LNCaP clone FGC (cell line): ENCODE measurements at places on chromosomes 13 and 19.

DNA sequence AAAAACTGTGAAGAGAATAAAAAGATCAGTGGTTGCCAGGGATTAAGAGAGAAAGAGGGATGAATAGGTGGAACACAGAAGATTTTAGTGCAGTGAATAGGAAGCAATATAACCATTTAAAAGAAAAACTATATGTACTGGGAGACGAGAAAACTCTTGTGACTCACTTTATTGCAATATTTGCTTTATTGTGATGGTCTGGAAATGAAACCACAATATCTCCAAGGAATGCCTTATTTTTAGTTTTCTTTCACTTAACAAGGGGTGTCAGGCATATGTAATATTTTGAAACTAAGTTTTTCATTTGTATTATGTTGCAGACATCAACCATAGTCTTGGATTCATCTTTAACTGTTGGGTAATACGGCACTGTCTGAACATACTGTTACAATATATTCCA is 1308.2 kb downstream of the PCDH9 start:
- no peak for DNase-seq

DNA sequence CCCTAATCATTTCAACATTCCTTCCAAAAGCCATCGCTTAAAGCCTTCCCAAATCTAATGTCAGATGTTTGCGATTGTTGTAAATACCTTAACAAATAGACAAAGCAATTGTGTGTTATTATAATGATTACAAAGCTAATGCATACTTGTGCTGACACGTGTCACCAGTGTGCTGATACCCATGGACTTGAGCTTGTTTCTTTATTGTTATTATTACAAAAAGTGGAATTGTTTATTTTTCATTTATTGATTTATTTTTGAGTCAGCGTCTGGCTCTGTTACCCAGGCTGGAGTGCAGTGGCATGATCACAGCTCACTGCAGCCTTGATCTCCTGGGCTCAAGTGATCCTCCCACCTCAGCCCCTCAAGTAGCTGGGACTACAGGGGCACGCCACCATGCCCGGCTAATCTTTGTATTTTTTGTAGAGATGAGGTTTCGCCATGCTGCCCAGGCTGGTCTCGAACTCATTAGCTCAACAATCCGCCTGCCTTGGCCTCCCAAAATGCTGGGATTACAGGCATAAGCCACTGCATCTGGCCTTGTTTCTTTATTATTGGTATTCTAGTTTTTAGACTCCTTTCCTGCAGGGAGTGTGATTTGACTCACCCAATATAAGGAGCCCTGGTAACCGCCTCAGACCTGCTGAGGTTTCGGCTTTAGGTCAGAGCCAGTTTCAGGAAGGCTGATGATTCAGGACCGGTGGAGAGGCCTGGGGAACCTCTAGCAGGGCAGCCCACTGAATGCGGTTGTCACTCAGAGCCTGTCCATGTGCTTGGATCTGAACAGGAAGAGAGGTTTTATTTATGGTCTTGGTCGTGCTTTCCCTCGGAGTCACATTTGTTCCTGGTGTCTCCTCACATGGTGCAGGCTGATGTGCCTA is 2.1 kb upstream of the FBXO17 start:
- DNase-seq: no peak

DNA sequence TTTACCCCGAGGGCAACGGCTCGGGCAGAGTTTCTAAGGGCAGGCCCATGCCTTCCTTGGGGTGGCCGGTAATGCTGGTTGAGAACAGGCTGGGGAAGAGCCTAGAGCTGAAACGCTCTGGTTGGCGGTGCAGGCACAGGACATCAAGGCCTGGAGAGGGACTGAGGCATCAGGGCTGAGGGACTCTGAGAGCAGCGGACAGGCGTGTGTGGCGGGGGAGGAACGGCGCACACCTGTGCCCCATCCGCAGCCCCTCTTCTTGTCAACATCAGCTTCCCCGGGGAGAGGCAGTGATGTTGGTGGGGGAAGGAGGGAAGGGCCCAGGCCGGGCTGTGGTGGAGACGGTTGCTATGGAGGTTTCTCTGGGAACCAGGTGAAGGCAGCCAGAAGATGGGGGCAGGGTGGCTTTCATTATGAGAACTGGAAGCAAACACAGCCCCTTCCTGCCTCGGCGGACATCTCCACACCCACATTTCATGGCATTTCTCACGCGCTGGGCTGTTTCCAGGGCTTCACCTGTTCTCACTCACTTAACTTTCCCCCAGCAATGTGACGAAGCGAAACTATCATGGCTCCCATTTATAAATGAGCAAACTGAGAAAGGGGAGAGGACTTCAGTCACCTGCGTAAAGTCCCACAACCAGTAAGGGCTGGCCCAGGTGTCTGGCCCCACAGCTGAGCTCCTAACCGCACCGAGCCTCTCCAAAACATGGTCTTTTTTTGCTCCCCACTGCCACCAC is 8.2 kb upstream of the ATF5 start:
- DNase-seq: no peak

- no peak for DNase-seq
These were observed 1.8 kb upstream of the MYBPC2 start for GRCh38 chr19:50430888-50431342.

DNA sequence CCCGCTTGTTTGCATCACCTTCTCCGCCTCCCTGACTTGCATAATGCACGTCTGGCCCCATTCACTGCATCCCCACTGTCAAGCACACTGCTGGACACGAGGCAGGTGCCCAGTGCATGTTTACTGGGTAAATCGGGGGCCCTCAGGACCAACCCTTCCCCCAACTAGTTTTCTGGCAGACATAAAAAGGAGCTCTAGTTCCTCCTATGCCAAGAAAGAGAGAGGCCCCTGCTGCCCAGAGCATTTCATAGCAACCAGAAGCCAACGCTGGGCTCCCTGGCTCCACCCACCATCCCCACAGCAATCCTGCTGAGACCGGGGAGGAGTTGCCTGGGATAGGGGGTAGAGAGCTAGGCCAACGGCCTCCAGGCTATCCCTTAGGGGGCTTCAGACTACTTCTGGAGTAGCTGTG is 23.2 kb downstream of the ANKRD27 start:
- DNase-seq: no peak
